ENCODE measurements at places on chromosomes 11 and 22.
A peak's percentile ranks its signal among the peaks of the same experiment; 100 is the strongest.

GRCh38 chr11:27914080-27914479, 193.9 kb downstream of the KIF18A start:
- no peak for DNase-seq

DNA sequence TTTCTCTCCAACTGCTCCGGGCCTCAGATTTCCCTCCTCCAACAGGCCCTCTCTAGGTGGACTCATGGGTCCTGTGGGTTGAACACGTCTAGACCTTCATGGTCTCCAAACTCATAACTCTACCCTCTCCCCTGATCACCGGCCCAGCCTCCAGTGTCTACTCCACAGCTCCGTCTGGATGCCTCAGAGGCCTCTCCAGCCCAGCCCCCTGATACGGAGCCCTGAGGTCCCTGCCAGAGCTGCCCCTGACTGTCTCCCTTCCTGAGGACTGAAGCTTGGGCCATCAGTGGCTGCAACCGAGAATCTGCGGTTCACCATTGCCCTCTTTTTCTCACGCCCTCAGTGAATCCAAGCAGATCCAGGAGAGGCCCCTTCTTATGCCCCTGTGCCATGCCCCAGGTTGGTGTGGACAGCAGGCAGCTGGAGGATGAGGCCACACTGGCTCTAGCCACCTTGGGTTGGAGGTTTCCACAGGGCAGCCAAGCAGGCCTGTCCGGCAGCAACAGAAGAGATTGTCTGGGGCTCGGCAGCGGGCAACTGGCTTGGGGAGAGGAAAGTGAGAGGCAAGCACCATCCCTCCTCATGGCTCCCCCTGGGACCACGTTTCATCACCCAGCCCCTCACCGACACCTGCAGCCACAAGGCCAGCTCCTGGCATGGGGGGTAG, 104.6 kb upstream of the FGF3 start:
- no peak for DNase-seq

DNA sequence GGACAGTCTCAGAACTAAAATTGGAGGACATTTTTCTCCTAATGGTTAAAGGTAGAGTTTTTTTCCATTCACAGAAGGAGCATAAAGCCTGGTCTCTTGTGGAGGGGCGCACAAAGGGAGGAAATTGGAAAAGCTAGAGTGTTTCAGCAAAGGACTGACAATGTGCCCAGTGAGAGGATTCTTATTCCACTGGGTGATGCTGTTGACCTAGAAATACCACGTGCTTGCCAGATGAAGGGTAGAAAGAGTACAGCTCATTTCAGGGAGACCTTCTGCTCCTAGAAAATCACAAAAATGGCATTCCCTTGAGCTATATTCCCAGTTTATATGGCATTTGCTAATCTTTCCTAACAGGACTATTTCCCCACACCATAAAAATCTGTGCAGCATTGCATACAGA, 21.1 kb downstream of the MS4A6E start:
- DNase-seq, result no peak

DNA sequence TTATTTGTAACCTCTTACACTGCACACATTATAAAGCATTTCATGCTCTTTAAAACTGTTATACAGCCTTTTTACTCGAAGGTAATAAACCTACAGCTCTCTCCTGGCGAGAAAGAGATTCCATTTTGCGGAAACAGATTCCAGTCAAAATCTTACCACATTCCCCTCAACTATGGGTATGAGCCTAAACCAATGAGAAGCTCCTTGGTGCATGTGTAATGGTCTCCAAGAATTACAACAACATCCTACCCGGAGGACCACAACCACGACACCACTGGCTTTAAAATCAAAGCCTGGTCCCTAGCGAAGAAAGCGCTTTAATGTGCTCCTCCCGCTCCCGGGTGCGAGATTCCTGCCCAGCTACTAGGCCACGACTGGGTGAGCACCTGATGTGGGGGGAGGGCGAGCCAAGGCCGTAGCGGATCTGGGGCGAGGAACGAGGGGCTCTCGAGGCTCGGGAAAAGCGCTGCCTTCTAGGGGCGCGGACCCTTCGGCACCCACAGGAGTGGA, 821 bp downstream of the CELF1 start:
- peak; percentile 16 for DNase-seq

DNA sequence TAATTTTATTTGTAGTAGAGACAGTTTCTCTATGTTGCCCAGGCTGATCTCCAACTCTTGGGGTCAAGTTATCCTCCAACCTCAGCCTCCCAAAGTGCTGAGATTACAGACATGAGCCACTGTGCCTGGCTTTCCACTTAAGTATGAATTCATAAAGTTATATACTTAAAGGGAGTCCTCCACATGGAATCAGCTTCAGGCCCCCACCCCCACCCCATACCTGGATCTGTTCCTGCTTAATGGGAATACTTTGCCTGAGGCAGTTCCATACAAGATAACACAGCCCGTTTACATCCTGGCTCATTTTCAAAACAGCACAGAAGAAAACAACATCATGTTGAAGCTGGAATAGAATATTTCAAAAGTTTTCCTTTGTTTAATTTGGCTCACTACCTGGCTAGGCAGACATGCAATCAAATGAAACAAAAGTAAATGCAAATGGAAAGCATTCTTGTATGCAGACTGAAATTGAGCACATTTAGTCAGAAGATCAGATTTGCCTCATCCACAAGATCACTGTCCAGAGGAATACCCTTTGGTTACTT, 82.4 kb downstream of the FAT3 start:
- DNase-seq, result no peak

GRCh38 chr11:115693002-115693401, 188.8 kb upstream of the CADM1 start:
- DNase-seq, result no peak

DNA sequence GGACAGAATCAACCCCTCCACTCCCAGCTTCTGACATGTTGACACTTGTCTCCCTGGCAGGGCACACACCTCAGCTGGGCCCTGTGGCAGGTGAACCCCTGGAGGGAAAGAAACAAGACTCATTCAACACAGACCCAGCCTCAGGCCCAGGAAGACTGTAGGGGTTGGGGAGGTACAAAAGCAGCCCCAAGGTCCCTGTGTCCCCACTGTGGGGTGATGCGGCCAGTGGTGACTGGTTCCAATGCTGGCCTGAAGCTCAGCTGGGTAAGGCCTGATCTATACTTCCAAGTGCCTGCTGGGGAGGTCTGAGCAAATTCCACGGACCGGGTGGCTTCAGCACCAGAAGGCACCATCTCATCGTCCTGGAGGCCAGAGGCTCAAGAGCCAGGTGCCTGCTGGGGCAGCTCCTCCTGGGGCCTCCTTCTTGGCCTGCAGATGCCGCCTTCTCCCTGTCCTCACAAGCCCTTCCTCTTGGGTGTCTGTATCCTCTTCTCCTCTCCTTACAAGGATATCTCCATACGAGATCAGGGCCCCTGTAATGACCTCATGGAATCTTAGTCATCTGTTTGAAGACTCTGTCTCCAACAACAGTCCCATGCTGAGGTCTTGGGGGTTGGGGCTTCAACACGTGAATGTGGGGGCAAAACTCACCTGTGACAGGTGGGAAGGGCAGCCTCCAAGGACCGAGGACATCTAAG, 1492.1 kb downstream of the BRD1 start:
- no peak for DNase-seq

DNA sequence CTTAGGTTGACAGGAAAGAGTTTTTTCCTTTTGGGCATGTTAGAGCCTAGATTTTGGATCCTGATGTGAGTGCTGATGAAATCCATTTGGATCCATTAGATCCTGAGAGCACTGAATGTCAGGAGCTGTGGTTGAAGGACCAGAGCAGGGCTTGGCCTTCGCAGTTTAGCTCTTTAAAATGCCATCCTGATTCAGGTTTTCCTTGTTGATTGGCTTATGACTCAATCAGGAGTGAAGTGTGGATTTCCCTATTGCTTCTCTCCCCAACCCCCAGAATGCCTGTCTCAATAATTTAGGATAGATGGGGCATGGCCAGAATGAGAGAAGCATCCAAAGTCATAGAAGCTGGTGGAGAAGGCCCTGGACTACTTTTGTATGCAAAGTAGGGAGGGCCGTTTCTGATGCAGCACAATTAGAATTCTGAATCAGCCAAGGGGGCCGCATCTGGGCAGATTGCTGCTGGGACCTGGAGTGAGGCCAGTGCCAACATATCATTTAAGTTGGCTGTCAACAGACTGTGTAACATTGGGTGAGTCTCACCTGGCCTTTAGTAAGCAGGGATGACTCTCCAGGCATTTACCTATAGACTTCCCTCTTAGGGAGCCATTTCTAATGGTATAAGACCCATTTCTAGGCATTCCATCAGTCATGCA, 80.5 kb downstream of the TEAD1 start:
- DNase-seq, result peak; percentile 8

- DNase-seq, result no peak
These were observed 49.1 kb downstream of the CERK start for GRCh38 chr22:46688949-46689348.

- DNase-seq, result no peak
These were observed 4.6 kb downstream of the MRTFA start for GRCh38 chr22:40631925-40632324.

DNA sequence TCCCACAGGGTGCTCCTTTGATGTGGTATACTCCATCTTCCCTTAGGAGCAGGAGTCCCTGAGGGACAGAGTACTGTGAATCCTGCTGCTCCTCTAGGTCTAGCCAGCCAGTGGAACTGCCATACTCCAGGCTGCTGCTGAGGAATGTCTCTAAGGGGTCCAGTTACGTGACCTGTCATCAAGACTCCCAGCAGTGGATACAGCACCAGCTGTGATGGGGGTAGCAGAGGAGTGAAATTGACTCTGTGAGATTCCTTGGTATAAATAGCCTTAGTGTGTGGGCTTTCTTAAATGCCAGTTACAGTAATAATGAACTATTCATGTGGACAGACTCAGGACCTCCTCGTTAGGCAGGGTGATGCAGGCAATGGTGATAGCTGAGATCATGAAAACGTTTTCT, 140.4 kb upstream of the LUZP2 start:
- DNase-seq, result no peak

- DNase-seq, result no peak
These were observed 206.6 kb downstream of the GRIK4 start for GRCh38 chr11:120718171-120718570.

DNA sequence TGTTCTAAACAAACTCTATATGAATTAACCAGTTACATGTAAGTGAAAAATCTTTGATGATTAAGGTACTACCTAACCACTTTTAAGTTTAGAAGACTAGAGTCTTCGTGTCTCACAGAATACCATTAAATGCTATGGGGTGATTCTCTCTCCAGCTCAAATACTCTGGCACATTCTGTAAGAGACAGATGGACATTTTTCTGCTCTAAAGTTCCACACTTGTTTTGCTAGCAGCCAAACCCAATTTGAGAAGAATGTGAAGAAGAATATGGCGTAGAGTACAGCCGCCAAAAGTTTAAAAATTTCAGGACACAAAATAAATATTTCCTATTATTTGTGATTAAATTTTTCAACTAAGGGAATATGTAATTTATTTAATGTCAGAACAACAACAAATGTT, 339.1 kb downstream of the GUCY1A2 start:
- no peak for DNase-seq

GRCh38 chr11:83951521-83951920, 665.4 kb upstream of the CCDC90B start:
- no peak for DNase-seq

DNA sequence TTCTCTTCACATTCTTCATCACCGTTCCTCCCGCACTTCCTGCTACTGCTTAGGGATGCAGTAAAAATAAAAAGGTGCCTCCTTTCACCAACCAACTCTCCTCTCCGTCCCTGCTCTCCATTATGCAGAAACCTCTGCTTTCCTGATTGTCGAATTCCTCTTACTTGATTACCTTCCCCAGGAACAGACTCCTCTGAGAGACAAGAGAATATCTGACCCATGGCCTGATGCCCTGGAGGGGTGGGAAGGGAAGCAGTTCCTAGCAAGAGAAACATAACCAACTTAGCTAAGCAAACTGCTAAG, 80.9 kb downstream of the TRIM29 start:
- DNase-seq, result no peak

DNA sequence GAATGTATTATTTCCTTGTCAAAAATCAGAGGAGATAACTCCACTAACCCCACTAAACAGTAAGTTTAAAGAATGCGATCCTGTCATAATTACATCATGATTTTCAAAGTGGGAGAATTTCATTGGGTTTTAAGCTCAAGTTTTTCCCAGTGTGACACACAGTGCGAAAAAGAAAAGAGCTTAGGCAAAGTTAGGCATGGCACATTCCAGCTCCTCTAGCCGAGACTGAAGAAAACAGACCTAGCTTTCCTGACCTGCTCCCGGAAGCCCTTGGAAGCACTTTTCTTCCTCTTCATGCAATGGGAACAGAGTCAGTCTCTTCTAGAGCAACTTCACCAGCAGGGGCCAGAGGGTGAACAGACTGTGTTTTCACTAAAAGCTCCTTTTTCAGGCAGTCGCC, 76.6 kb upstream of the AKIP1 start:
- no peak for DNase-seq

DNA sequence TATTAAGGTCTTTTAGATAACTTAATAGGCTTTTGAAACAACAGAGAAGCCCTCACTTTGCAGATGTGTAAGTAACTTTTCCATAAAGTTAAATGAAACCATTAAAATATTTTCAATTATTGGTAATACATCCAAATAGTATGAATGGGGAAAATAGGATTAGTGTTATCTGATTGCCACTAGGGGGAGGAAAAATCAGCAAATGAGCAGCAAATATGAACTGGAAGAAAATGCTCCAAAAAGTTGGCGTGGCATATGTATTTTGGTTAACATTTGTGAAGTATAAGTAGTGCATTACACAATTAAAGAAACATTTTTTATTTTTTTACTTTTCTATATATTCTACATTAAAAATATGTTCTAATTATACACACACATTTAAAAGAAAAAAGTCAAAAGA, 259.8 kb upstream of the ANO5 start:
- DNase-seq, result no peak

GRCh38 chr11:70547821-70548670, 149.7 kb downstream of the CTTN start:
- no peak for DNase-seq

GRCh38 chr11:11387207-11387606, 34.2 kb upstream of the CSNK2A3 start:
- no peak for DNase-seq

GRCh38 chr11:74820763-74821162, 72.1 kb downstream of the RNF169 start:
- DNase-seq, result no peak

DNA sequence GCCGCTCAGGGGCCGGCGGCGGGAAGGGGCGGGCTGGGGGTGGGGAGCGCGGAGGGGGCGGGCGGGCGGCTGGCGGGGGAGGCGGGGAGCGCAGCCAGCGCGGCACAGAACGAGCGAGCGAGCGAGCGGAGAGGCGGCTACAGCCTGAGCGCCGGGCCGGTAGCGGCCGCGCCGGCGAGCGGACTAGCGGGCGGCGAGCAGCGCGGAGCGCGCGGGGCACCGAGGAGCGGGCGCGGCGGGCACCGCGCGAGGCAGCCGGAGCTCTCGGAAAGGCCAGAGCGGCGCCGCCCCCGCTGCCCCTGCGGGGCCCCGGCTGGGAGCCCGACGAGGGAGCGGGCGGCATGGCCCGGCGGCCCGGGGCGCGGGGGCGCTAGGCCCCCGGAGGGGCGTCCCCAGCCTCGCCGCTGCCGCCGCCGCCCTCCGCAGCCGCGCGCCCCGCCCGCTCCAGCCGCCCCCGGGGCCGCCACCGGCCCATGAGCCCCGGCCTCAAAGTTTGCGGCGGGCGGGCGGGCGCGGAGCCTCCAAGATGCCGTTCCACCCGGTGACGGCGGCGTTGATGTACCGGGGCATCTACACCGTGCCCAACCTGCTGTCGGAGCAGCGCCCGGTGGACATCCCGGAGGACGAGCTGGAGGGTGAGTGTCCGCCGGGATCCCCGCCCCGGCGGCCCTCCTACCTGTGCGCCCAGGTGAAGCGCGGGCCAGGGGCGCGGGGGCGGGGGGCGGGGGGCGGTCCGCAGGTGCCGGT, at the start of gene CABP7:
Gene CABP7 (plus strand): TSS at position 105 of the 747 bp plus-strand sequence. CDS start 422 bp downstream, at position 527.
- DNase-seq, result no peak

- no peak for DNase-seq
These were observed 79.4 kb downstream of the TMPRSS5 start for GRCh38 chr11:113626736-113627135.
